ENCODE measurements at places on chromosomes 1 and 21. TPM values are rescaled to one million over a fixed set of nuclear protein-coding genes. Genes with fewer than 3 reads are reported as not detected.

DNA sequence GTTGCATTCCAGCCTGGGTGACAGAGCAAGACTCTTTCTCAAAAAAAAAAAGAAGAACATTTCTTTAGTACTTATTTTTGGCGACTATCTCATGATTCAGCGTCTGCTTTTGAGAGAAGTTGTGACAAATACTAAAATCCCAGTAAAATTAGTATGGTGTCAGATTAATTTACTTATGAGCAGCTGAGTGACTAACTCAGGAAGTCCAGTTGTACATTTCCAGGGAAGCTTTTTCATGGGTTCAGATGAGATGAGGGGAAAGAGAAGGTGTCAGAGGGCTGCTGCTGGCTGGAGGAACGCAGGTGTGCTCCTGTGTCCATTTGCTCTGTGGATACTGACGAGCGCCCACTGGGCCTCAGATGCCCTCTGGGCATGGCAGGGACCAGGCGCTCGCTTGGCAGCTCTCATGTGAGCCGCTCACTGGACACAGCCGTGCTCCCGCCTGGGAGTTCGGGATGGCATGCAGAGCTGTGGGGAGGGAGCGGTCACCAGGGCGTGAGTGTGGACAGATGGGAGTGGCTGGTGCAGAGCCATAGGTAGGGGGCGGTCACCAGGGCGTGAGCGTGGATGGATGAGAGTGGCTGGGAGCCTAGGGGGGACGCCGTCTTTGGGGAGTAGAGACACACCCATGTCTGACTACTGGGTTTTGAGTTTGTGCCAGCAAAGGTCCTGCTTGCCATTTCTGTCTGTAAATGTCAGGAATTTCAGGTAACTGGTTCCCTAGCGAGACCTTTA, 55.0 kb downstream of the ADARB1 start:
- peak; percentile 11 for DNase-seq

DNA sequence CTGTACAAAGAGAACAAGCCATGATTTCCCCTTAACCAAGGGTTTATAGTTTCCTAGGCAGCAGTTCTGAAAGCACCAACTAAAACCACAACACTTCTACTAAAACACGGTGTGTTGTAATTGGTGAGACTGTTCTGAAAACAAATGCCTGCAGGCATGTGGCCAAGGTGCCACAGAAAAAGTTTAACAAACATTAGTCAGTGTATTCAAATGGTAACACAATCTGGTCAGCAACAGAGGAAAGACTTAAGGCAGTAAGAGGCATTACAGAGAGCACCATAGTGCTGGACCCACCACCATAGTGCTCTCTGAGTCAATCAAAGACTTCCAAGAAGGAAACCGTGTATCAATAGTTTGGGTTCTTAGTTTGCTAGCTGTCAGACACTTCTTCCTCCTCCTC, 16.7 kb downstream of the SNIP1 start:
- DNase-seq, result no peak

DNA sequence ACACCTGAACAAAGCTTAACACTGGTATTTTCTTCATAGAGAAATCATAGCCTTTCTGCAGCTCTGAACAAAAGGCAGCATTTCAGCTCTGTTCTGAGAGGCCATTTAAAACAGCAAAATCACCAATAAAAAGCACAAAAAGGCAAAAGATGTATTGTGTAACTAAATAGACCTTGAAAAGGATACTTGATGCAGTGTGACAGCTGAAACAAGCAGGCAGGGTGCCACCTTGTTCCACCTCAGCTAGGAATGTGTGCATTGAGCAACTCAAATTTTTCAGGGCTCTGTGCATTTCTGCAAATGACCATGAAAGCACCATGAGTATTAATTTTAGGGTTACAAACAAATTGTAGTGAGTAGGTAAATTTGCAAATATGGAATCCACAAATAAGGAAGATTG, 65.8 kb downstream of the RHOU start:
- DNase-seq, result no peak

DNA sequence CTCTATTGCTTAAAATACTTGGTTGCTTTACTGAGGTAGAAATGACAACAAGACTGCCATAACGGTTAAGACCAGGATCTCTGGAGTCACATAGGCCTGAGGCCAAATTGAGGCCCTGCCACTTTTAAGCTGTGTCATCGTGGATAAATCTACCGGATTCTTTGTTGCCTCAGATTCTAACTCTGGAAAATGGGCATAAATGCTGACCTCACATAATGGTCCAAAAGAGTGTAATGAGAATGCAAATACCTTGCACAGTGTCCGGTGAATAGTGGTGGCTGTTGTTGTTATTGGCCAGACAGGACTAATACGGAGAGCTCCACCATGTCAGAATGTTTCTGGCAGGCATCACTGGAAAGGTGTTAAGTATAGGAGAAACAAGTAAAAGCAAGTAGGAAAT, 346.1 kb downstream of the LMO4 start:
- DNase-seq, result no peak

DNA sequence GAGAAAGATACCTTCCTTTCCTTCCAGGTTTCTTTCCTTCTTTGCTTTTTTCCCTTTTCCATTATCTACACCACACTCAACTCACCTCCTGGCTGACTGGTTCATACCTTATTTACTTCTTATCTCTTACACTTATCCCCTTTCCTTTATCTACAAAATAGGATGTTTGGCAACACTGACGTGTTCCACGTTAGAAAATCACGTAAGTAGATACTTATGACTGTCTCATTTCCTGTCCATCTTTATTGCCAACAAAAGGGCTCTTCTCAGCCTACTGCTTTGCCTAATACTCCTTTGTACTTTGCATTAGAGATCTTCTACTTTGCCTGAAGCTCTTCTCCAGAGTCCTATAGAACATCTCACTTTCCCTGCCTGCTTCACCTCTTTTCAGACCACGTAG, 25.1 kb downstream of the SYNJ1 start:
- no peak for DNase-seq

DNA sequence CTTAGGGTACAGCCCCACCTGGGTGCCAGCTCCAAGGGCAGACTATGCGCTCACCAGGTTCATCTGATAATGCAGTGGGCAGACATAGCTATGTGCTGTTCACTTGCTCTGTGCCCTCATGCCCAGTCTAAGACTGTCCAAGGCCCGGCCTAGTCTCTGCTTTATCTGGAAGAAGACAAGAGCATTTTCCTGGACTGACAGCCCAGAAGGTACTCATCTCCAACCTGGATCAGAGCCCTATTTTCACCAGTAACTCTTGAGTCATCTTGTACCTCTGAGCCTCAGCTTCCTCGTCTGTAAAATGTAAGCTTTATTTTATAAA, 28.5 kb upstream of the LRRC8C start:
- DNase-seq, result no peak

GRCh38 chr1:1237874-1238701, 6.1 kb downstream of the B3GALT6 start:
- peak; percentile 89 for DNase-seq

DNA sequence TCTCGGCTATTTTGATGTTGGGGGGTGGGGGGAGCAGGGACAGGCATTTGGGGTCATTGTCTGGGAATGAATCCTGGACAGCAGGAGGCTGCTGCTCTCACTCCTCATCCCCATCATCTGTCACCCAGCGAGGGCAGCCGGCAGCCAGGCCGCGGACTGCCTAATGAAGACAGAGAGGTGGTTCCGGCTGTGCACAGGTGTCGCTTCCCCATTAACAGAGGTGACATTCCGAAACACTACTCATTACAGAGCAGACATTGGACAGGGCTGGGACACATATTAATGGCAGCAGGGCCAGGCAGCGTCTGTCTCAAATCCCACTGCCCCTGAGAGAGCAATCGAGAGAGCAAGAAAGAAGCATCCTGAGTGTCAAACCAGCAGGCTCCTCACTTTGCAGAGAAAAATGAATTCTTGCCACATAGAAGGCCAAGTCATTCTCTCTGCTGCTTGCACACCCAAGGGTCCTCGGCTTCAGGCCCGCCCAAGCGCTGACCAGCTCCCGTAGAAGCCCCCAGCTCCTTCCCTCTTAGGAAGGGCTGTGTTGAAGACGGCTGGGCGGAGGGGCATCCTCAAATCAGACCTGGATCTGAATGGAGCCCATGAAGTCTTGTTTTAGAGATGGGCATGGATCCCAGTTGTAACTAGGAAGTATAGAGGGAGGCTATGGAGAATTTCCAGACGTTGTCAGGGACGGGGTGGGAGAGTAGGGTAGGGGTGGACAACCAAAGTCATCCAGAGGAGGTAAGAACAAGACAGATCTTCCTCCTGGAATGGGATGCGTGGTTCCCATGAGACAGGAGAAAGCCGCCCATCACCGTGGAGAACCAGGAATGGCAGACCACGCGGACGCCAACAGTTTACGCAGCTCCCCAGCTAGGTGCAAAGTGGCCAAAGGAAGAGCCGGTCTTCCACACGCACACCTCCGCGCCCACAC, 8.2 kb upstream of the LEMD1 start:
- no peak for DNase-seq

DNA sequence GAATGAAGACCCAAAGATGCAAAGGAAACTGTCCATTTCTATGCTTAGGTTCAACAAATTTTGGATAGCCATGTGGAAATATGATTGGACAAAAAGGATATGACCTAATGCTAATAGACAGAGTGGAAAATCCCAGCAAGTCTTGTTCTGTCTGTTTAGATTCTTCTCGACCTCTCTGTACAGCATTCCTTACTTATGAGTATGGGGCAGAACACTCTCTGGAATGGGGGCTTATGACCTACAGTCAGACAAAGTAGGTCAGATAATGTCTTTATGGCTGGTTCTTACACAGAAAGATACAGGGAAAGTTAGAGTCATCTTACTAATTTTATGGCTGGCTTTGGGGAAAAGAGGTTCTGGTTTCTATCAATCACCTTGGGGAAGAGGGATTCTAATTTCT, 2.8 kb downstream of the GCSAML start:
- no peak for DNase-seq

- DNase-seq, result no peak
Measured at GRCh38 chr1:25648681-25649440, 32.3 kb downstream of the MAN1C1 start.

DNA sequence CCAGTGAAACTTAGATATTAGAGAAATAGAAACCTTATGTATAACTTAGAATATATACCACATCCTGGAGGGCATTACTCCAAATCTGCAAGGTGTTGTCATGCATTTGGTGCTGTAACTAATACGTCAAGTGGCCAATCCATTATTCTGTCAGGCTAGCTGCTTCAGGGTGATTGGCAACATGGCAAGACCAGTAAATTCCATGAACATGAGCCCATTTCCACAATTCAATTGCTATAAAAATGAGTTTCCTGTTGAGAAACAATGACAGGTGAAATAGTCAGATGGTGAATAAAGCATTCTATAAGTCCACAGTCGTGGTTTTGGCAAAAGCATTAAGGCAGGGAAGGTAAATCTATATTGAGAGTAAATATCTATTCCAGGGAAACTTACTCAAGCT, 566.0 kb downstream of the ADGRL2 start:
- no peak for DNase-seq

DNA sequence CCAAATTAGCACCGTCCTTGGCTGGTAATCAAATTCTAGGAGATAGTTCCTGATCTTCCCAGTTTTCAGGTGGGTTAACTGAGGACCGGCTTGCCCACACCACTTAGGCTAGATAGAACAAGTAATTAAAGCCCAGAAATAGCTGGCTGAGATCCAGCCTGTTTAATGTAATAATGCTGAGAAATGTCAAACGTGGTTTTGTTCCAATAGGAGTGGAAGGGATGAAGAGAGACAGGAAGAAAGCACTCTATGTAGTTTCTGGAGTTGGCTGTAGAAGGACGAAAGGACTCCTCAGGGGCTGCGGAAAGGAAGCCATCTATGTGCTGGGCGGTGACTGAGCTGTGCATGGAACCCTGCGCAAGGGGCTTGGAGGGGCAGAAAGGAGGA, 18.6 kb downstream of the NAV1 start:
- no peak for DNase-seq

DNA sequence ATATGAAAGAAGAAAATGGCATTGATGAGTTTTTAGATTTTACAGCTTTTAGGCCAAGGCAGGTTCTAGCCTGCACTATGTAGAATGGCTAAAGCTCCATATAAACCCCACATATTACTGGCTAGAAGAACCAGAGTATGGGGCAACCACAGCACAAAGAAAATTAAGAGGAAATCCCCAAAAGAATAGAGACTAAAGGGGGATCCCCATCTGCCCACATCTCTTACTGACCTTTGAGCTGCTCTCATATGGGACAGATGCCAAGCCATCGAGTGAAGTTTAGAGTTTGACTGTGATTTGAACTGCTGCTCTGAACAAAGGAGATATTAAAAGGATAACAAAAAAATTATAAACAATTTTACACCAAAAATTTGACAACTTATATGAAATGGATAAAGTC, 102.2 kb upstream of the HAO2 start:
- no peak for DNase-seq

- no peak for DNase-seq
Measured at GRCh38 chr1:221029981-221030649, 150.9 kb downstream of the HLX start.

GRCh38 chr1:27862671-27863537, 9.4 kb upstream of the THEMIS2 start:
- DNase-seq, result no peak

- DNase-seq, result no peak
Measured at GRCh38 chr1:225814381-225814780, 4.5 kb downstream of the EPHX1 start.

- DNase-seq, result no peak
Measured at GRCh38 chr1:37647281-37647680, 12.6 kb upstream of the RSPO1 start.

GRCh38 chr1:51192213-51192843, 43.7 kb upstream of the RNF11 start:
- peak; percentile 76 for DNase-seq

The STX12 gene
- 24.2 TPM for total RNA-seq

The COL6A1 gene
- 17.8 TPM for total RNA-seq

The AKR7A3 gene
- total RNA-seq, result 2.2 TPM

The CD52 gene
- not detected for total RNA-seq

The CTXND2 gene
- not detected for total RNA-seq

The KCNJ10 gene
- not detected for total RNA-seq

The ZNF648 gene
- 0.17 TPM for total RNA-seq

The FCRL6 gene
- total RNA-seq, result not detected

All from Calu3 (cell line).